ENCODE measurements at places on chromosomes 4 and X. TPM values are rescaled to one million over a fixed set of nuclear protein-coding genes. Genes with fewer than 3 reads are reported as not detected.

The SMIM10L2A gene
- 0.20 TPM for total RNA-seq

The PGAM4 gene
- not detected for total RNA-seq

The PKD2 gene
- total RNA-seq = 36.6 TPM

The CXorf65 gene
- not detected for total RNA-seq

The MAGEB10 gene
- not detected for total RNA-seq

- peak; percentile 60 for DNase-seq
Observed at GRCh38 chr4:24024605-24025004, 134.8 kb upstream of the PPARGC1A start.

DNA sequence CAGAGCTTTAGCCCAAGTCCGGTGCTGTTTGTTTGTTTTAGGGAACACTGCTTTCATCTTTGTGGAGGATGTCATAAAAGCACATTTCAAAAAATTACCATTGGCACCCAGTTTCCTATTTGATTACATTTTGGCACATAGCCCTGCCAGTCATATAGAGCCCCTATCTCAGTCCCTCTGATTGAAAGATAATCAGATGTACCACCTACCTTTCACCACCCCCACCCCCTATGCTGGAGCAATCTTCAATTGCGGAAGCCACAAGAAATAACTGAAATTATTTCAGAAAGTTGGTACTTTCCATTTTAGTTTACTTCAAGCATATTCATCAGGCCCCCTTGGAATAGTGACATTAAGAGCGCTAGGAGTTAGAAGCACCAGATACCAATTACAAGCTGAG lies 136.7 kb upstream of the RPL34 start:
- no peak for DNase-seq

DNA sequence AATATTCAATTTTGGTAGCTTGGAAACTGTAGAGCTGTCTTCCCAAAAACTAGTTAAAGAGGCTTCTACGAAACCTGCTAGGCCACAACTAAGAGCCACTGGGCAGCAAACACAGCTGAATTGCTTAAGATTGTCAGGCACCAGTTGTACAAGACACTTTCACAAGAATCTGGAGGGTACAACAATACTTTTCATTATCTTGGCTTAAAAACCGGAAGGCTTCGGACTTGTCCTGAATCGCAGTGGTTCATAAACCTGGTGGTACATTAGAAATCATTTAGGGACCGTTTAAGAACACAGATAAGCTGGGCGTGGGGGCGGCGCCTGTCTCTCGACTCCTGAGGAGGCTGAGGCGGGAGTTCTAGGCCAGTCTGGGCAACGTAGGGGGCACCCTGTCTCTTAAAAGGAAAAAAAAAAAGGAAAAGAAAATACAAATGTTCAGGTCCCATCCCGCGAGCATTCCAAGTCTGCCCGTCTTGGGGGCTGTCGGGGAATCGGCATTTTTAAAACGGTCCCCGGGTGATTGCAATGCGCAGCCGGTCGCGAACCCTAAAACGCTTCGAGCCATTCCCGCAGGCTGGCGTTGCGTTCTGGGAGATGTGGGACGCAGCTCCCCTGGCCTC lies 763 bp downstream of the PYURF start:
- peak; percentile 49 for DNase-seq

DNA sequence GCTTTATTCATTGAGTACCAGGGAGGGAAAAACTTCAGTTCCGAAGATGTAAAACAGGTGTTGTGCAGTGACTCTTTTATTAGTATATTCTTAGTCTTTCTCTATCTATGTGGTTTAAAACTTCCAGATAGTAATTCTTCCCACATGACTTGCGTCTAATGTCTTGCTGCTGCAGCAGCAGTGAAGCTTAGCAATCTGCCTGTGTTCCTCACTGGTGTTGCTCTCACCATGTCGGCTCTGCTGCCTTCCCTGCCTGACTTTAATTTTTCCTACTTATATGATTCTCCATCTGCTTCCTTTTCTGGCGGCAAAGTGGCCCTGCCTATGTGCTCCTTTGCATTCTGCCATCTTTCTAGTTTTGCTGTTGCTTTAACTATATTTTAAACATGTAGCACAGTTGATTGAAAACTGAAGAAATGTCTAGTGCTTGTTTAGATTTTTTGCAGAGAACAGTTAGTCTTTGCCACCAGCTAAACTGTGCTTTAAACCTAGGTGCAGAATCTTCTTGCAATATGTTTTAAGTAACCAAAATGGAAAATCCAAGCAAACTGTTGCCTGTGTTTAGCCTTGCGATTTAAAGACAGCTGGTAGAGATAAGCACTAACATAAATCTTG lies 1934.2 kb upstream of the IGFBP7 start:
- DNase-seq = no peak

- no peak for DNase-seq
Observed at GRCh38 chrX:110245011-110245410, 72.9 kb downstream of the AMMECR1 start.

- DNase-seq = no peak
Observed at GRCh38 chr4:65096630-65097029, 573.7 kb downstream of the EPHA5 start.
